ENCODE measurements at places on chromosomes 2 and 18.

DNA sequence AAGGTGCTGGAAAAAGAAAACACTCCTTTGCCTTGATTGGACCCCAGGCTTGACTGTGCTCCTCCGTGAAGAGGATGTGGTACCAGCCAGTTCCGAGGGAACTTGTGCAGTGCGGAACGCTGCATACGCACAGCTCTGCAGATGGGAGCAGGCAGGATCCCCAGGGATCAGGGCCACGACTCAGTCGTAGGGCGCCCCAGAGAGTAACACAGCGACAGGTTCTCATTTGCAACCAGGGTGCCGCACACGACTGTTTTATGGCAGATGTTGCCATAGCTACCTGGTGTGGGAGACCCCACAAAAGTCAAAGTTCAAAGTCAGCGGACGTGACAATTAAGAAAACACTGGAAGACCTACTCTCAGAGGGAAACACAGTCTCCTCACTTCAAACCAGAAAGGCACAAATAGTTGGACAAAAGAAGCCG, 779 bp downstream of the MALL start:
- DNase-seq = no peak

GRCh38 chr2:134249755-134250154, 4.1 kb upstream of the MGAT5 start:
- no peak for DNase-seq

DNA sequence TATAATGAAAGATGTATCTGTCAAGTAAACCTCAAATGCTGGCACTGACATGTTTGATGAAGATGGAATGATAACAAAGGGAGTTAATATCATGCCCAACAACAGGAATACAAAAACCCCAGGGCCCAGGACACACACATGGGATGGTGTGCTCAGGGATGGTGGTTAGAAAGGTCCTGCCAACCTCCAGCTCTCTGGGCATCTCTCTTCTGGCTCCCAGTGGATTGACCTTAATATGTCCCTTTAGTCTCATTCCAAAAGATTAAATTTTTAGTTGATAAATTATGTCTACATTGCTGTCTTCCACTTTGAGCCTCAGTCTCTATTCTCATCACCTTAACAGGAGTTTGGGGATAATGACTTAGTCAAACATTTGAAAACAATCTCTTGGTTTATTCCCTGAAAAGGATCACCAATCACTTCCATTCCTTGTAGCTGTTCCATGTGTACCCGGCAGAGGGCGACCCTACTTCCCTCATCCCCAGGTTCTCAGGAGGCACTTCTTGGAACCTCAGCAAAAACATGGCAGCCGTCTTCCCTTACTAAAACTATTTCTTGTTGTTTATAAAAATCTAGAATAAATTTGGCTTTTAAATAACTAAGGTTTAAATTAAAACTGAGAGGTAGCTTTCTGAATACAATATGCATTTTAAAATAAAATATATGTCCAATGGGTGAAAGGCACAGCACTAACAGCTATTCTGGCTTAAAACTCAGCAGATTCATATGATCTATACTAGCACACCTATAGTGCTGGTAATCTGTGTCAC, 29.6 kb downstream of the MCEE start:
- DNase-seq = peak; percentile 35

DNA sequence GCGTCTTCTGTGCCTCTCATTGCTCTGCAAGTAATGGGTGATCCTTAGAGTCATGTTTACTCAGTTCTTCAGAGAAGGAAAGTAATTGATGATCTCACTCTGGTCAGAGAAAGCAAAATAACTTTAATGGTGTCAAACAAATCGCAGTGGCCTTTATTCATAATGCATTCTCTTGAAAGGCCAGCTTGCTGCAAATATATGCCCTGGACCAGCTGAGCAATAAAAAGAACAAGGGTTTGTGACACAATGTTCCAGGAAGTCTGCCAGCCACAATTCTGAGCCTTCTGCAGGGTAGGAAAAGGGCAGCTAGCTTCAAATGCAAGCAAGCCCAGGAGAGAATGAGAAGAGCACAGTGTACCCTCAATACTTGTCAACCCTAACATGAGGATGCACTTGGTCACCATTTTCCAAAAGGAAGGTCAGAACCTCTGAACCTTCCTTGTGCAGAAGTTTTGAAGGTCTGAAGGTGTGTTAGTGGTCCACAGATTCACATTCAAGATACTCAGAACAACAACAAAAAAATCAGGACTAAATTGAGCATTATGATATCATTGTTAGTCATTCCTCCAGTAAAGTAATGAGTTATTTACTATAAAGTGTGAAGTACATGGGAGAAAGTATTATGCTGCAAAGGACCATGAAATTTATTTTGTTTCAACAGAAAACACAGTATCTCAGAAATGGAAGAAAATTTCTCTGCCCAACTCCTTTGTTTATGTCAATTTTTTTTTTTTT, 355.6 kb downstream of the PAX3 start:
- DNase-seq = no peak

- DNase-seq = no peak
Observed at GRCh38 chr18:326846-327245, 59.0 kb upstream of the THOC1 start.

DNA sequence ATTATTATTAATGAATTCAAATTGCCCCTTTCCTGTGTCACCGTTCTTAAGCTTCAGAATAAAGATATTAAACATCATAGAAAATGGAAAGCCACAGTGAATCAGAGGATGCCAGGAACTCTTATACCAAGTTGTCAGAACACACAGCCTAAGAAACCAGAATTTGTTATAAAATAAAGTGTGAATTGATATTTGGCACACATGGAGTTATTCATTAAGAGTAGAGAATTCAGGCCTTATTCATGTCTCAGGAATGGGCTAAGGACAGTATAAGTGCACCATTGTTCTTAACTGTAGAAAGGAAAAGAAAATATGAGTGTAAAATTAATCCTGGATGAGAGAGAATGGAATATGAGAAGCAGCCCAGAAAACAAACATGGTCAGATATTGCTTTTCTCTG, 86.7 kb upstream of the ATP8B1 start:
- DNase-seq = no peak

DNA sequence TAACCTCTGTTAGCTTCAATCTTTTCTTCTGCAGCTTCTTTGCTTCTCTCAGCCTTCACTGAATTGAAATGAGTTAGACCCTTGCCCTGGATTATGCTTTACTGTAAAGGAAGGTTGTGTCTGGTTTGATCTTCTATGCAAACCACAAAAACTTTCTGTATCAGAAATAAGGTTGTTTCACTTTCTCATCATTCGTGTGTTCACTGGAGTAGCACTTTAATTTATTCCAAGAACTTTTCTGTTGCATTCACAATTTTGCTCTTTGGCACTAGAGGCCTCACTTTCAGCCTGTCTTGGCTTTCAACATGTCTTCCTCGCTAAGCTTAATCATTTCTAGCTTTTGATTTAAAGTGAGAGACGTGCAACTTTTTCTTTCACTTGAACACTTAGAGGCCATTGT, 365.3 kb downstream of the TDRD15 start:
- DNase-seq = no peak

- peak; percentile 32 for DNase-seq
Observed at GRCh38 chr2:210224941-210225672, at the start of gene ACADL. Gene ACADL (minus strand): TSS chr2:210225447. CDS start chr2:210225263, 184 bp downstream.

DNA sequence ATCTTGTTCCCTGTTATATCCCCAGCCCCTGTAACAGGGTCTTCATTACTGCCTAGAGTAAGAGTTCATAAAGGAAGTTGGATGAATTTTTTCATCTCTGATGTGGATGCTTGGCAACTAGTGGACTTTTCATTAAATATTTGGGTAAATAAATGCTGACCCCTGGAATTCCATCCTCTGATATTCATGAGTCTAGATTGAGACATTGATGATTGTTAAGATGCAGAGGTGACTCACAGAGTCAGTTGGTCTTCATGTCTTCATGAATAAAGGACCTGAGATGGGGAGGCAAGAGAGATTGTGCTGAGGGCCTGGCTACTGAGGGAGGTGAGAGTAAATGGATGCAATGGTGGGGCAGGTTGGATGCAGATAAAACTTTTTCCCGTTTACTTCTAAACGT, 132.7 kb upstream of the NT5C1B start:
- no peak for DNase-seq

DNA sequence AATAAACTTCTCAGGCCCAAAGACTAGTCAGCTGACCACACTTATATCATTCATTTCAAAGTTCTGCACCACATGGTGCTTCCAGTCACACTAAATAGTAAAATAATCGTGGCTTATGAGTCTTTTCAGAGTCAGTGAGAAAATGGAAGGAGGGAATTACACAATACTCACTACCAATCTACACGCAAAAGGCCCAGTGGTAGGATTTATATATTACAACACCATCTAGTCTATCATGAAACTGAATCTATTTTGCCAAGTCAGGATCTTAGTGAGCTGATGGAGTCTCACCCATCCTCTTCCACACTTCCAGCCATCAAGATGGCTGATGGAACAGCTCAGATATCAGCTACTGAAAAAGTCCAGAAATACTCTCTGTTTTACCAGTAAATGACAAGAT, 21.9 kb downstream of the INO80D start:
- DNase-seq = no peak

GRCh38 chr2:188659656-188660406, 314.3 kb upstream of the COL3A1 start:
- DNase-seq = no peak

- no peak for DNase-seq
Observed at GRCh38 chr2:64218137-64218802, 74.0 kb upstream of the PELI1 start.
